ENCODE measurements at places on chromosomes 16 and 17.

DNA sequence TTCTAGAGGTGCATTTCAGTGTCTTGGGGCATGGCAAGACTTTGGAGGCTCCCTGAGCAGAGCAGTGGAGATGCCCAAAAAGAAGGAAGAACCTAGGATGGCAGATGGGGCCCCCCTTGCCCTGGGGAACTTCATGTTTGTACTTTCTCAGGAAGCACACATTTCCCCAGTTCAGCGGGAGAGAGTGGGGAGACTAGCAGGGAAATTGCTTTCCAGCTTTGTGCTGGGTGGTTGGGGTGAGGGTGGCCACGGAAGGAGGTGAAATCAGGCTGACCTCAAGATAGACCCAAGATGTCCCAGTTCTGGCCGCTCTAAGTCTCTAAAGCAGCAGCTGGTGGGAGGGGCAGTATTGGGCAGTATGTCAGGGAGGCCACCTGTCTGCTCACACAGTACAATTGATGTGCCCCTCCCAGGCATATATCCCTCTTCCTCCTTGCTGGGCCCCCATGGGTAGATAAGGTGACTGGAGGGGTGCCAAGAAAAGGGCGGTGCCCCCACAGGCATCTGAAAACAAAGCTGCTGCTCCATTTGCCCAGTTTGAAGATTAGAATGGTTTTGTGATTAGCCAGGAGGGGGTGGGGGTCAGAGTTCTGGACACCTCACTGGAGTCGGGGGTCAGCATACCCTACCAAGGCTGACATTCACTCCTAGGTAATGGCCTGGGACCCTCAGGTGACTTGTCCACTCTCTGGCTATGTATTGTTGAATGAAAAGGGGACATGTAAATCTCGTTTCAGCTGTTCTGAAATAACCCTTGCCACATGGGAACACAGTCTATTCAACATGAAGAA, 17.1 kb upstream of the NAGLU start:
- no peak for DNase-seq

DNA sequence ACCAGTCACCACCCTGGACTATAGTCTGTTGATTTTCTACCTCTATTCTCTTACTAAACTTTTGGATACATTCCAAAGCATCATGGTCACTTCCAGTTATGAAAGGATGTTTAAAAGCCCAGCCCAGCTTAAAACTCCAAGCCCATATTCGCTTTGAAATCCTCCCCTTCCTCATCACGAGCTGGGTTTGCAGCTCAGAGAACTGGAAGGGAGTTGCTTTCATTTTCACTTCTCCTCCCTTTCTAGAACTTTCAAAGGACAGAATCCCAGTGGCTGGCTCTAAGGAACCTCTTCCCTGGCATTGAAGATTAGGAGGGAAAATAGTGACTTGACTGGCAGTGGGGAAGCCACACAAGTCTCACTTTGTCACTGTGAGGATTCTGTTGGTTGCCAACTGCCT, 100.1 kb upstream of the DYNLRB2 start:
- DNase-seq, result no peak

DNA sequence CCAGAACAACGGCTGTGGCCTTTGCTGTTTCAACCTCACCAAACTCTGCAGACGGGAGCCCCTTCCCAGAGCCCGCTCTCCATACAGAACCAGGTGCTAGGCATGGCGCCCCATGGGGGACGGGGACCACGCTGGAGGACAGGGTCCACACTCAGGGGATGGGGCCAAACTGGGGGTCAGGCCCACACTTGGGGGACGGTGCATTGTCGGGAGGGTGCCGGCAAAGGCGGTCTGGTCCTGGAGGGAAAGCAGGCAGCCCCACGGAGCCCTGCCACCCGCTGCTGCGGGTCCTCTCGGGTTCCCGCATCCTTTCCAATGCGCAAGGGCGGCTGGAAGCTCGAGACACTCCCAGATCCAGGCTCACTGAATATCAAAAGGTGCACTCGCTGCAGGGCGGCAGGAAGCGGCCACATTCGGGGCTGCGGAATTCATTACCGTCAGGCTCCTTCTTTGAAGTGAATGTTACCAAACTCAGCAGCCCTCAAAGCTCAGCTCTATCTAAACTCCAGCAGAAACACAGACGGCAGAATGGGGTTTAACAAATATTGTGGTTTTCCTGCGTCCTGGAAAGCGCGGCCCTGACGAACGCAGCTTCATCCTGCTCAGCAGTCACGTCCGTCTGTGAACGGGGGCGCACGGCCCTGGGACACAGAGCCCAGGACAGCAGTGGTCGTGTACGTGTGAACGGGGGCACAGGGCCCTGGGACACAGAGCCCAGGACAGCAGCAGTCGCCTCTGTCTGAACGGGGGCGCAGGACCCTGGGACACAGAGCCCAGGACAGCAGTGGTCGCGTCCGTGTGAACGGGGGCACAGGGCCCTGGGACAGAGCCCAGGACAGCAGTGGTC, 41.3 kb downstream of the LMF1 start:
- DNase-seq, result no peak

GRCh38 chr17:77516902-77517301, 376.1 kb downstream of the SEC14L1 start:
- no peak for DNase-seq

GRCh38 chr16:56911771-56912571, 20.0 kb upstream of the HERPUD1 start:
- no peak for DNase-seq

GRCh38 chr16:88356124-88356726, 26.5 kb upstream of the ZNF469 start:
- no peak for DNase-seq

GRCh38 chr17:75738218-75738802, 17.1 kb downstream of the ITGB4 start:
- no peak for DNase-seq

DNA sequence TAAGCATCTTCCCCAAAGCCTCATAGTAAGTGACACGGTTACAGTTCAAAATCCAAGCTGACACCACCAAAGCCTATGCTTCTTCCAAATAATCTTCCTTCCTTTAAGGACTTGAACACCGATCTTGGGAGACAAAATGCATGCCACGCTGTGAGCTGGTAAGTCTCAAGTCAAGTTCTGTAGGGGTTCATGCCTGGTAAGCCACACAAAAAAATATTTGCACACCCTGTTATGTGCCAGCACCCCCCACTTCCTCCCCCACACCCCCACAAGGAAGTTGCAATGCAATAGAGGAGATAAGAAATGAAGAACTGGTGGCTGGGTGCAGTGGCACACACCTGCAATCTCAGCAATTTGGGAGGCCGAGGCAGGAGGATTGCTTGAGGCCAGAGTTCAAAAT, 5.6 kb downstream of the NOG start:
- no peak for DNase-seq

All from cortex of kidney (tissue), 1 donor.